Osteoblast (primary cell): ENCODE measurements at places on chromosomes 2 and 18. TPM values are rescaled to one million over a fixed set of nuclear protein-coding genes. Genes with fewer than 3 reads are reported as not detected.
A peak's percentile ranks its signal among the peaks of the same experiment; 100 is the strongest.

EPC2 gene
- 27.7 and 29.3 TPM in 2 replicates for total RNA-seq

PRSS56 gene
- not detected in 2 replicates for total RNA-seq

ALPP gene
- not detected in 2 replicates for total RNA-seq

REEP1 gene
- total RNA-seq, result 0.36 TPM in 1 of 2 replicates, not detected in the other

INO80B gene
- total RNA-seq, result 11.8 and 15.9 TPM in 2 replicates

RAD51AP2 gene
- total RNA-seq, result not detected in 2 replicates

DNA sequence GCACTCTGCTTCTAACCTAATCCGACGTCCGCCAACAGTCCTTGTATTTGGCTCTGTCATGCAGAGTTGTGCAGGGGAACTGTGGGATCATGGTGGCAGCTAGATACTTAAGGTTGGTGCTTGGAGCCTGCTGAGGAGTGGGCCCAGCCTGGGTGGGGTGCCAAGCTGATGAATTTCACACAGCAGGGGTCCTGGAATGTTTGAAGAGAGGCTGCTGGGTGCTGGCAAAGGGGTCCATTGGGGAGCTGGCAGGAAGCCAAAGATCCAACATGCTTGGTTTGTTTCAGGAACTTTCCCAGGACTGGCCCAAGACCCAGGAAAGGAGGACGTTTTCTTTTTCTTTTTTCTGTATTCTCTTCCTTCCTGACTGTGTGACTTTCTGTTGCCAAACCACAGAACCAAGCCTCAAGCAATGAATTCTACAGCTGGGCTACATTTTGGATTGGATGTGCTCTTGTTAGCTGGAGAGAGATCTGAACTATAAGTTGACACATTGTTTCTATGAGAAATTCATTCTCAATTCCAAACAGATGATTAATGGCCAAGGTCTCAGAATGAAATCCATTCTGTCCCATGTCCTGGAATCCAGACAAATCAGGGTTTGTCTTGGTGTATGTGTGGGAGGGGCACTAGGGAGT lies 49.9 kb downstream of the DHRS9 start:
- H3K27me3 ChIP-seq, result peaks cover 6% of the 10 kb centered on the region
- no peaks in the 10 kb centered on the region for H3K36me3 ChIP-seq
- no peak overlapping the region for H3K27ac ChIP-seq

- H3K27ac ChIP-seq, result no peak overlapping the region
- no peak overlapping the region for H3K4me3 ChIP-seq
- peaks cover 20% of the 10 kb centered on the region for H3K4me1 ChIP-seq
- no peak for DNase-seq
- no peaks in the 10 kb centered on the region for H3K36me3 ChIP-seq
- H3K27me3 ChIP-seq, result no peaks in the 10 kb centered on the region
Measured at GRCh38 chr2:25615386-25615785, 58.0 kb downstream of the DTNB start.

GRCh38 chr18:34660572-34660971 lies 49.5 kb upstream of the DTNA start:
- no peak overlapping the region for H3K4me3 ChIP-seq
- no peaks in the 10 kb centered on the region for H3K36me3 ChIP-seq
- H3K4me1 ChIP-seq, result peaks cover 22% of the 10 kb centered on the region
- DNase-seq, result no peak
- H3K27ac ChIP-seq, result peak overlapping the region; percentile 75

DNA sequence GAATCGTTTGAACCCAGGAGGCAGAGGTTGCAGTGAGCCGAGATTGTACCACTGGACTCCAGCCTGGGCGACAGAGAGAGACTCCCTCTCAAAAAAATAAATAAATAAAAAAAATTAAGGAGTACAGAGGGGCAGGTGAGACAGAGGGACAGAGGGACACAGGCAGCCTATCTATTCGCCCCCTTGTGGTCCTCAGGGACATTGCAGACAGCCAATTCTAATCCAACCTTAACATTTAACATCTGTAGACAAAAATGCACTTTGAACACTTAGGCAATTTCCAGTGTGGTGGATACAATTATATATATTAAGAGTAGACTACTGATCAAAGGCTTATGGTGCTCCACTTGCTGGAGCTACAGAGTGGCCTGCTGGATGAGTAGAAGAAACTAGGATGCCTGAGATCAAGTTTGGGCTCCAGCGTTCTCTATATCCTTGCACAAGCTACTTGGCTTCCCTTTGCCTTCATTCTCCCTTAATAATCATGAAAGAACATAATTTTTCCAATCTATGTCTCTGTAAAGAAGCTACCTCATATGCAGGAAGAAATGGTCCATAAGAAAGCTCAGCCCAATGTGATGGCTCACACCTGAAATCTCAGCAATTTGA lies 8.2 kb upstream of the SMARCAL1 start:
- no peaks in the 10 kb centered on the region for H3K36me3 ChIP-seq
- no peak overlapping the region for H3K4me3 ChIP-seq
- no peak for DNase-seq
- H3K27me3 ChIP-seq, result peaks cover 3% of the 10 kb centered on the region
- no peaks in the 10 kb centered on the region for H3K4me1 ChIP-seq

- H3K27me3 ChIP-seq, result peaks cover 5% of the 10 kb centered on the region
- DNase-seq, result no peak
- no peak overlapping the region for H3K4me3 ChIP-seq
- no peaks in the 10 kb centered on the region for H3K4me1 ChIP-seq
- H3K27ac ChIP-seq, result no peak overlapping the region
Measured at GRCh38 chr2:118582058-118582457, 265.4 kb downstream of the EN1 start.

DNA sequence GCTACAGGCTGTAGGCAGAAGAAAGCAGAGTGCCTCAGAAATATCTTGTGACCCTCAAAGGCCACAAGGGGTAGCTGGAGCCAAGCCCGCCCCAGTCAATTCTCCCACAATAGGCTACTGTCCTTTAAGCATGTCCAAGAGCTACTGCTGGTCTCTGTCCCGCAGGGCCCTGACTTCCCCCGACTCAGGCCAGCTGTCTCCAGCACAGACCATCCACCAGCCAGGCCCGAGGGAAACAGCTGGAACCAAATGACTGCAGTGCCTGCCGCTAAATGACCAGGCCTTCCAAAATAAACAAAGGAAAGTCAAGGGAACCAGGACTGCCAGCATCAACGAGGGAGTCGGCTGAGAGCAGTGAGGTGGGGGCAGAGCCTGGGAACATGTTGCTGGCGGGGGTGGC lies 36.7 kb downstream of the MCFD2 start:
- no peaks in the 10 kb centered on the region for H3K27me3 ChIP-seq
- H3K4me1 ChIP-seq, result peaks cover 72% of the 10 kb centered on the region
- H3K36me3 ChIP-seq, result no peaks in the 10 kb centered on the region
- DNase-seq, result peak; percentile 62
- no peak overlapping the region for H3K4me3 ChIP-seq
- peak overlapping the region; percentile 100 for H3K27ac ChIP-seq

- peaks cover 5% of the 10 kb centered on the region for H3K4me1 ChIP-seq
- H3K27me3 ChIP-seq, result no peaks in the 10 kb centered on the region
- H3K4me3 ChIP-seq, result no peak overlapping the region
Measured at GRCh38 chr2:46053564-46053963, 243.6 kb upstream of the EPAS1 start.

GRCh38 chr2:94874277-94874997 lies 3.2 kb downstream of the TEKT4 start:
- H3K4me1 ChIP-seq, result no peaks in the 10 kb centered on the region
- peak; percentile 98 for DNase-seq
- no peak overlapping the region for H3K27ac ChIP-seq

GRCh38 chr2:78979380-78980151 lies 45.9 kb upstream of the REG3G start:
- no peak overlapping the region for H3K4me3 ChIP-seq
- H3K4me1 ChIP-seq, result no peaks in the 10 kb centered on the region
- H3K27ac ChIP-seq, result no peak overlapping the region
